DMS153 (cell line): ENCODE measurements at places on chromosomes 7 and 10.

GRCh38 chr10:30037620-30038336, 21.6 kb downstream of the JCAD start:
- DNase-seq = no peak

GRCh38 chr7:101519324-101520023, 109.6 kb downstream of the MYL10 start:
- no peak for DNase-seq

- no peak for DNase-seq
These were observed 24.4 kb downstream of the MRPS33 start for GRCh38 chr7:140990193-140990962.

DNA sequence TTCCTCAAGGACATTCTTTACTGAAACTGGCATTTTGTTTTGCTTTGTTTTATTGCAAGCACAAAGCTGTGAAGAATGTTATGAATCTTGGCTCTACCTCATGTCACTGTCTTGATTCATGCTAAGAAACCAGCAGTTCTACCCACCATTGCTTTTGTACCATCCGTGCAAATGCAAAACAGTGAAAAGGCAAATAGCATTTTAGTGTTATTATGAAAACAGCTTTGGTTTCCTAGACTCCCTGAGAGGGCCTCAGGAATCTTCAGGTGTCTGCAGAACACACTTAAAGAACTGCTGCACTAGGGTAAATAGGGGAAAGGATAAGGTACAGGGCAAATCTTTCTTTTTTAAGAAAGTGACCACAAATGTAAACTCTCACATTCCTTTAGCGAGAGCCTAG, 318.9 kb downstream of the AHR start:
- DNase-seq = no peak

DNA sequence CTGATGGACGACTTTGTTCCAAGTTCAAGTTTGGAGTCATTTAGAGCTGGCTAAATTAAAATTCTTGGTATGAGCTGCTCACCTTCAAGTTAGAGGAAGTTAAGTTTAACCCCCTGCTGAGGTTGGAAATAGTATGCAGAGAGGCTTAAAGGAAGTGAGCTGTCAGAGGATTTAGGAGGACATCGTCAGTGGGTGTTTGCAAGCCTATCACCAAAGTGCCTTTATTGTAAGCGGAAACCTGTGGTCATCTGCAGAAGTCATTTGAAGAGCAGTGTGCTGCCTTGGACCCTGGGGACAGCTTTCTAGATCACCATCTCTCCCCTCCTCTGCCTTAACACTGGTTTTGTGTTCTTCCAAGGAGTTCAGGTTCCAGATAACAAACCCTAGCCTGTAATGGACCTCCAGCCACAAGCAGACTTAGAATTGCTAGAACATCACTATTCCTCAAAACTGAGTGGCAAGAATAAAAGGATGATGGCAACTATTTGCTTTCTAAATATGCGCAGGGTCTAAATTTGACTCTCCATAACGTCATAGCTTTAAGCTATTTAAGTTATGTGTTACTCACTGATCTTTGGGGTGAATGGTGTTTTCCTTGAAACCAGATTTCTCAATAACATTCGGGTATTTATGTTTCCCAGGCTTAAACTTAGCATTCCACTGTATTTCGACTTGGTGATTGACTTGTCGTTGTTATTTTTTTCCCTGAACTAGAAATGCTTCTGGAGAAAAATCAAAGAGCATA, 93.4 kb downstream of the SLC39A12 start:
- DNase-seq = no peak

DNA sequence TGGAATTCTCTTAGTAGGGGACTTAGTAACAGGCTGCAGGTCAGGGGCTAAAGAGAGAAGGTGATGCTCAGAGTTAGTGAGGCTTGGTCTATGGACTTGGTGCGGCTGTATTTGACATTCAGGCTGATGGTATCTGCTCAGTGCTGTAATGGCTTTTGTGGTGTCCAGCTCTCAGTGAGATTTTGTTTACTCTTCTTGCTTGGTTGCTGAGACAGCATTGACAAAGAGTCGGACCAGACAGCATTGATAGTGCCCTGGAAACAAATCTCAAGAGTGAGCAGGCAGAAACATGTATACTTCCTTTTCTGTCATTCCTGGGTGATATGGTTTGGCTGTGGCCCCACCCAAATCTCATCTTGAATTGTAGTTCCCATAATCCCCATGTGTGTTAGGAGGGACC, 202.0 kb downstream of the STK31 start:
- DNase-seq = peak; percentile 46

DNA sequence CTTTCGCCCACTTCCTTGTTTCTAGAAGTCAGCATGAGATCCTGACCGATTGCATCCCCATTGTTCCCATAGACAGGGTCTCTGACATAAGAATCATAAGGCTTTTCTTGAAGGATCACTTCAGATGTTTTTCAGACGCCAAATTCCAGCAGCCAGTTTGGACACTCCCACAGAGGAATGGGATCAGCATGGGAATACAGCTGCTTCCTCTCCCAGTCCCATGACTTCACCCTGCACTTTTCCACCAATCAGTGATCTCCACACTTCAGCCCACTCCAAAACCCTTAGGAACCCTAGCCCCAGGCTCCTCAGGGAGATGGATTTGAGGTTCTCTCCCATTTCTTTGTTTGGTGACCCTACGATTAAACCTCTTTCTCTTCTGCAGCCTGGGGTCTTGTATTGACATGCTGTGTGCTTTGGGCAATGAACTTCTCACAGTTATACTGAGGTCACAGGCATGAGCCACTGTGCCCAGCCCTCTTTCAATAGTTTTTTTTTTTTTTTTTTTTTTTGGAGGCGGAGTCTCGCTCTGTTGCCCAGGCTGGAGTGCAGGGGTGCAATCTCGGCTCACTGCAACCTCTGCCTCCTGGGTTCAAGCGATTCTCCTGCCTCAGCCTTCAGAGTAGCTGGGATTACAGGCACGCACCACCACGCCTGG, 52.8 kb upstream of the CHST3 start:
- no peak for DNase-seq

- peak; percentile 57 for DNase-seq
These were observed 21.8 kb upstream of the SDK1 start for GRCh38 chr7:3279147-3279818.

GRCh38 chr10:92695679-92696605, 6.2 kb downstream of the HHEX start:
- DNase-seq = no peak

- DNase-seq = no peak
These were observed 6.4 kb upstream of the PRTFDC1 start for GRCh38 chr10:24958721-24959381.
